ENCODE measurements at places on chromosomes 3 and 15. TPM values are rescaled to one million over a fixed set of nuclear protein-coding genes. Genes with fewer than 3 reads are reported as not detected.

The COPS2 gene
- polyA plus RNA-seq = 21.3 TPM

DNA sequence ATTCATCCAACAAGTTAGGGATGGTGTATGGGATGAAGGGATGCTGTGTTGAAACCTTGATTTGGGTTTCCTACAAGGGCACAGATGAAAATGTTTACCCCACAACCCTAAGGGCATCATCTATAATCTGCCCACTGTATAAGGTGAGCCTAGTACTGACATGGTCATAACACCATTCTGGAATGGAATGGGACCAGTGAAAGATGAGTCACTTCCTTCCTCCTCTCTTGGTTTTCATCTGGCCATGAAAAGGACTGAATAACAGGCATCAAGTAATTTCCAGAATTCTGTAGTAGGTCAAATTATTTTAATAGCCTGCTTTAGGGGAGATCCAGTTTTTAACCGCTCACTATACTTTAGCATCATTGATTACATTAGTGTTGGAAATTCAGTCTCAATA lies 538.6 kb downstream of the NR2F2 start:
- H3K4me3 ChIP-seq = no peak overlapping the region
- H3K27ac ChIP-seq = no peak overlapping the region
- no peaks in the 10 kb centered on the region for H3K36me3 ChIP-seq
- no peak for DNase-seq
- no peaks in the 10 kb centered on the region for H3K4me1 ChIP-seq
- H3K27me3 ChIP-seq = no peaks in the 10 kb centered on the region

The RBM15B gene
- 17.0 TPM for polyA plus RNA-seq

DNA sequence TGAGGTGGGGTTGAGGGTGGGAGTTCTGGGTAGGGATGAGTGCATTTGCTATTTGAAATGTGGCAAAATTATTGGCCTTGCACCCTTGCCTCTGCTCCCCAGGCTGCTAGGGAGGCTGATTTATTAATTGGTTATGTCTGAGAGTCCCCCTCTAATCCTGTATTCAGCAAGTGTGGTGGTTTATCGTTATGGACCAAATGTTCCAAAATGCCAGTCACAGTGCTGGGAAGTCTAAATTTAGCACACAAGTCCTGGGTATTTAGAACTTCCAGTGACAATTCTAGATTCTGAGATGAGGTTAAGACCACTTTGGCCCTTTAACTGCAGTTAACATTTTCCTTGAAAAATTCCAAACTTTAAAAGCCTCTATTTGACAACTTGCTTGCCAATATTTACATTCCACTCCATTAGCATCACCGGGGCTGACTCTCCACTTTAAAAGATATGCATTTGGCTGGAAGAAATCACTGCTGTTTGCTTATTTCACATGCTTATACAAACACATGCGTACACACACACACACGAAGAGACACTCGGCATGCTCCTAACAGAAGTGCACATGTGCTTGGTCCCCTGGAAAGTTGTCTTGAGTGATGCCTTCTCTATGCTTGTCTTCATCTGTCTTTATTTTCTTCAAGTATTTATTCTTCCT lies 247.7 kb downstream of the IL20RB start:
- no peak overlapping the region for H3K27ac ChIP-seq
- H3K27me3 ChIP-seq = no peaks in the 10 kb centered on the region
- no peak overlapping the region for H3K4me3 ChIP-seq

The SH2D7 gene
- polyA plus RNA-seq = not detected

The ECT2 gene
- polyA plus RNA-seq = 8.6 TPM

DNA sequence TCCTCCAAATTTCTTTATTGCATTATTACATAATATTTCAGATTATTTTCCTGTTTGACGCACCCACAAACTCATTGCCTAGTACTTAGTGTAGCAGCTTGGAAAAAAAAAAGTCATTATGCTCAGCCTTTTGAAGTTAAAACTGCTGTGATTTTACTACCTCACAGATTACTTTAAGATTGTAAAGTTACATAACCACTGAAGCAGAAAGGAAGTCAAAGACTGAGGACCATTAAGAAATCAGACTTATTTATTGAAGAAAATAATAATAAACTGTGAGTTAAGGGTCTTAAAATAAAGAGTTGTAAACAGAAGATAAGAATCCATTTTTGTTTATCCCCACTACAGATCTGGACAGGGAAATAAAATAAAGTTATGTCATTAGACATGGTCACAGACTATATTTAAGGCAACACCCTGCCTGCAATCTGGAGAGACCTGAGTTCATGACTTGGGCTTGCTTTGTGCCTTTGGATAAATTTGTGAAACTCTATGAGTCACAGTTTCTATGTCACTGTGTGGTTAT lies 212.1 kb upstream of the ROBO2 start:
- H3K27me3 ChIP-seq = no peaks in the 10 kb centered on the region
- DNase-seq = no peak
- no peak overlapping the region for H3K4me3 ChIP-seq
- no peak overlapping the region for H3K27ac ChIP-seq
- no peaks in the 10 kb centered on the region for H3K4me1 ChIP-seq

The PIF1 gene
- 12.4 TPM for polyA plus RNA-seq

All from SK-N-SH (cell line).